ENCODE measurements at places on chromosomes 4 and X.

DNA sequence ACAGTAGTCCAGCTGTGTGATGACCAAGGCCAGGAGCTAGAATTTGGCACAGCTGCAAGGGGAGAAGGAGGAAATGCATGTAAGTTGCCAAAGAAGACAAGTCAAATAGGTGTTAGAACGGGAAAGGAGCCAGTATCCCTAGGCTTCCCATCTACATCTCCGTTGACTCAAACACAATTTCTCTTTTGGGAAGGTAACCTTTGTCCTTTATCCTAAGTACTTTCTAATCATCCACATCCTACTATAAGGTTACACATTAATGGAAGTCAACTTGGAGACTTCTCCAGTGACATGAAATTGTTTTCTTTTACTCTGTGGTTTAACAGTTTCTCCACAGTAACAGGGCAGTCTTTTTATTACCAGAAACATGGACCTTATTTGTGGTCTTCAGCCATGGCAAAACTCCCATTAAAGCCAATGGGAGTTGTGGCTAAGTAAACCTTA lies 620.0 kb downstream of the ANKRD50 start:
- DNase-seq = no peak

- no peak for DNase-seq
Measured at GRCh38 chrX:135382260-135382659, 39.5 kb upstream of the SMIM10L2A start.

DNA sequence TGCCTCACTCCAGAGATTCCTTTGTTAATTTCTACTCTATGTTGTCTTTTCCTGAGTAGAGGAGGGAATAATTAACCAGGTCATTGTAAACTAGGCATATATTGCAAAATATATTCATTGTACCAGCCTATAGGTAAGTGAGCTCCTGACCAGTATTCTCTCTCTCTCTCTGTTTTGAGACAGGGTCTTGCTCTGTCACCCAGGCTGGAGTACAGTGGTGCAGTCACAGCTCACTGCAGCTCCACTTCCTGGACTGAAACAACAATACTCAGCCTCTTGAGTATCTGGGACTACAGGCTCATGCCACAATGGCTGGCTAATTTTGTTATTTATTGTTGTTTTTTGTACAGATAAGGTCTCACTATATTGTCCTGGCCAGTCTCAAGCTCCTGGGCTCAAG lies 198.3 kb downstream of the ARAP2 start:
- DNase-seq = no peak

GRCh38 chrX:130091980-130092522 lies 18.2 kb downstream of the ELF4 start:
- DNase-seq = no peak

DNA sequence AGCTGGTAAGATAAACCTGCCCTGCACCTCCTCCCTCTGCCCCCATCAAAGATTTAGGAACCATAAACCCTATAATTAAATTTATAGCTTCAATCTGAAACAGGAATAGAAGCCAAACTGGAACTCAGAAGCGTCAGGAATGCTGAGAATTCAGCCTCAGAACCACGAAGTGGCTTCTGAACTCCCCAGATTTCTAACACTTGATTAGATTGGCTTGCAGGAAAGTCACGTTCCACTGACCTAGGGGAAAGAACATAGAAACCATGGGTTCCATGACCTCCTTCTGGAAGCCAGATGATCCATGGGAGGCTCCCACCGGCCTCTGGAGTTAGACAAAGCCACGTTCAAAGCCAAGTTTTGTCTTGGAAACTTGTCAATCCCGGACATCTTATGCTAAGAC lies 356.5 kb downstream of the MID1IP1 start:
- DNase-seq = no peak

- DNase-seq = no peak
Measured at GRCh38 chrX:15882704-15883539, 28.3 kb upstream of the AP1S2 start.

DNA sequence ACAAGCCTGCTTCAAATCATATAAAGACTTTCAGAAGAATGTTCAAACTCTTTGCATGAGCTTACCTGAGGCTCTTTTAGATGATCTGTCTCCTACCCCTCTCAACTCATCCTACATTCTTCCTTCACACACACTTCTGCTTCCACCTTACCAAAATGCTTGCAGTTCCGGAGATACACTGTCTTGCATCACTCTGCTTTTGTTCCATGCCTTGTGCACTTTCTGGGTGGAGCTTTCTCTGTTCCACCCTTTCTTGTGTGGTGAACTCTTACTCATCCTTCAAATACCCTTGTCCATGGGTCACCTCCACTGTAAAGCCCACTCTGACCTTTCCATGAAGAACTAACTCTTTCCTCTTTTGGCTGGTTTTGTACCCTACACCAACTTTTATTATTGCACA lies 18.4 kb upstream of the MGST2 start:
- DNase-seq = no peak
